Fibroblast of lung (primary cell): ENCODE measurements at places on chromosomes 6 and 20. TPM values are rescaled to one million over a fixed set of nuclear protein-coding genes. Genes with fewer than 3 reads are reported as not detected.

RAD21L1 gene
- 0.10 and 0.16 TPM in 2 replicates for polyA plus RNA-seq

FOXS1 gene
- not detected in 2 replicates for polyA plus RNA-seq

PAK5 gene
- polyA plus RNA-seq, result not detected in 2 replicates

OR2B2 gene
- not detected in 2 replicates for polyA plus RNA-seq

PRKN gene
- polyA plus RNA-seq, result 0.43 and 0.70 TPM in 2 replicates

DNA sequence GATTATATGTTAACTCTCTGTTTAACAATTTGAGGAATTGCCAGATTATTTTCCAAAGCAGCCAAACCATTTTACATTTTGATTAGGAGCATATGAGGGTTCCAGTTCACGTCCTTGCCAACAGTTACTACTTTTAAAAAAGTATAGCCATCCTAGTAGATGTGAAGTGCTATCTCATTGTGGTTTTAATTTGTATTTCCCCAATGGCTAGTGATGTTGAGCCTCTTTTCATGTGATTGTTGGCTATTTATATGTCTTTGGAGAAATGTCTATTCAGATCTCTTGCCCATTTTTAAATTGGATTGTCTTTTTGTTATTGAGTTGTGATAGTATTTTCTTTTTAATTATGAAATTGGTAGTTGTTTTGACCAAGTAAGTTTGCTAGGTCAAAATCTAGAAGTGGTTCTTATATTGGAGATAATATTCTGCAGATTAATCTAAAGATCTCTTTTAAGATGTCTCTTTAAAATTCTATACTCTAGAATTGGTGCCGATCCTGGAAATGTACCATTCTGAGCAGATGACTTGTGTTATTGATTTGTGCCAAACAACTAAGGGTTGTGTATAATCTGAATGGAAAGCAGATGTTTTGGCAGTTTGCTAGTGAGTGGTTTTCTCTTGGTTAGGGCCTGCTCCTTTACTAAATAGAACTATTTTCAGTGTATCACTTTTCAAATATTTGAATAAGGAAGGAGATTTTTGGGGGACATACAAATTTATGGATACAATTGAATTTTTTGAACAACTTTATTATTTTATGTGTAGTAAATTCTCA is 99.5 kb downstream of the CDKAL1 start:
- no peak for DNase-seq

DNA sequence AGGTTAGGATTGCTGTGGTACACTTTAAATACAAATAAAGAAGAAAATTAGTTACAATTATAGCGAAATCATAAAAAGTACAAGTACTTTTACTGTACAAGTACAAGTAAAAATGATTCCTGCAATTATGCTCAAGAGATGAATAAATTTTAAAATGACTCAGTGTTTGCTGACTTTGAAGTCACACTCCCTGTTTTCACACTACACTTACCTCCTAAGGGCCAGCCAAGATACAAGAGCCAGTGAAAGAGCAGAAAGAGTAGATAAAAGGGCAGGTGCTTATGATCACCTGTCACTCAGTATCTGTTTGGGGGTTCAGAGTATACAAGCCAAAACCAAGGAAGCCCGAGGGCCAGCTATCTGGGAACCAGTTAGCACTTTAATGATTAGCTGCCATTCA is 41.0 kb upstream of the COL21A1 start:
- DNase-seq, result no peak

- no peak for DNase-seq
Measured at GRCh38 chr6:26520237-26520849, 17.8 kb upstream of the HMGN4 start.

DNA sequence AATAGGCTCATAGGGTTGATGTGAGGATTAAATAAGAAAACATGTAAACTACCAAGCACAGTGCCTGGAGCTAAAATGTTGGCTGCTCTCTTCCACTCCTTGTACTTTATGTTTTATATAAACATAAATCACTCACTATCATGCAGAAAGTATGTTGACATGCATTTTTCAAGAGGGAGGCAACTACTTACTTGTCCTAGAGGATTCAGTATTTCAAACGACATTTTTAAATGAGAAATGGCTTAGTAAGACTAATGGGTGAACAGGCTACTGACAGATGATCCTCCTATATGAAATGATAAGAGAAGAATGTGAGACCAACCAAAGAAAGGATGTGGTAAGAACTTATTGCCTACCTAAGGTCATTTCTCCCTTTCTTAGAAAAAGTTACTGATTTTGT is 21.0 kb downstream of the LATS1 start:
- peak; percentile 41 for DNase-seq

DNA sequence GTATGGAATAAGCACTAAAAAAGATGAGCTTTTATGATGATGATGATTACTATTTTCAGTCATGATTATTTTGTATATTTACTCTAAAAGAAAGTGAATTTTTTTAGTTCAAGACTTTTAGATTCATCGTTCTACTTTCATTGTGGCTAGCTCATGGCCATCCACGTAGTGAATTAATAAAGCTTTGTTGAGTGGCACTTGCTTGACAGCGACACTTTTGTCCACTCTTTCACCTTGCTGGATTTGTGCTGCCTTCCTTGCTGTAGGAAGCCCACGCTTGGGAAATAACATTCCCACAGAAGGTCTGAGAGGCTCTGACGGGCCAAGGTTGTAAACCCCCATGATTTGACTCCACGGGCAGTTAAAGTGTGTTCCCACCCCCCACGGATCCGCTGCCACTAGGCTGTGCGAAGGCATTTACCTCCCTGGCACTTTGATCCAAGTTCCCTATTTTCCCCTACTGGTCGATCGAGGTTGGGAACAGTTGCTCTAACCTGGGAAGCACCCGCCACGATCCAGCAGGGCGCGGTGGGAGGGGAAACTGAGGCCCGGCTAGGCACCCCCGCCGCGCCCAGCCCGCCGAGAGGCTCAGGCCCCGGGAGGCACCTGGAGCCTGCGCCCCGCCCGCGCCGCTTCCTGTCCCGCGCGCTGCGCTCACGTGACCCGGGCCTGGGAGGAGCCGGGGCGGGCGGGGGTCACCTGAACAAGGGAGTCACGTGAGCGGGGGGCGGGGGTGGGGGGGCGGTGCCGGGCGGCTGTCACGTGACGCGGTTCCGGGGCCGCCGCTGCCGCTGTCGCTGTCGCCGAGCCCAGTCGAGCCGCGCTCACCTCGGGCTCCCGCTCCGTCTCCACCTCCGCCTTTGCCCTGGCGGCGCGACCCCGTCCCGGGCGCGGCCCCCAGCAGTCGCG is at the start of gene IGF2R:
TSS of gene IGF2R (plus strand) at position 788 of the 909 bp plus-strand sequence. CDS start 165 bp downstream, outside the sequence.
- DNase-seq, result peak; percentile 88

DNA sequence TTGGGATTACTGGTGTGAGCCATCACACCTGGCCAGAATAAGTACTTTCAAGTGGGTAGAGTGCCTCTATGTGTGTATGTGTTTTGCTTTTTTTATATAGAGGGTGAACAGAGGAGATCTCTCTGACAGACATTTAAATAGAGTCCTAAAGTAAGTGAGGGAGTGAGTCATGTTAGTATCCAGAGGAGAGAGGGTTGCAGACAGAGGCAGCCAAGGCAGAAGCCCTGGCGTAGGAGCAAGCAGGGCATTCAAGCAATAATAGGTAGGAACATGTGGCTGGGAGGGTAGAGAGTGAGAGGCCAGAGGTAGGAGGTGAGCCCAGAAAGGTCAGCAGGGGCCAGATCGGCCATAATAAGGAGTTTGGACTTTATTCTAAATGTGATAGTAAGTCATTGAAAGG is 48.9 kb downstream of the PHF20 start:
- peak; percentile 25 for DNase-seq

- DNase-seq, result no peak
Measured at GRCh38 chr6:153634416-153634815, 404.6 kb upstream of the OPRM1 start.

DNA sequence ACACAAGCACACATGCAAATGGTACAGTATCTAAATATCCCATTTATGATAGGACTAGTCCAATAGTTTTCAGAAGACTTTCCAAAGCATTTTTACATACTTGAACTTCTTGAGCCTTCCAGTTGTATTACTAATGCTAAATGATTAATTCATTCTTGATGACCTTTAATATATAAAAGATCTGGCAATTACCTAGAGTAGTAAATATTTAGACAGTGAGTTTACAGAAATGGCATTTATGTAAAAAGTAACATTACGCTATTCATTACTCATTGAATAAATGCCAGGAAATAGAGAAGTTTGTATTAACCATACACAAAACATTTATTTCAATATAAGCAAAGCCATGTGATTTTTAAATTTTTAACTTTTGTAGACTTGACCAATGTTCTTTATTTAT is 158.8 kb downstream of the DST start:
- DNase-seq, result peak; percentile 74

DNA sequence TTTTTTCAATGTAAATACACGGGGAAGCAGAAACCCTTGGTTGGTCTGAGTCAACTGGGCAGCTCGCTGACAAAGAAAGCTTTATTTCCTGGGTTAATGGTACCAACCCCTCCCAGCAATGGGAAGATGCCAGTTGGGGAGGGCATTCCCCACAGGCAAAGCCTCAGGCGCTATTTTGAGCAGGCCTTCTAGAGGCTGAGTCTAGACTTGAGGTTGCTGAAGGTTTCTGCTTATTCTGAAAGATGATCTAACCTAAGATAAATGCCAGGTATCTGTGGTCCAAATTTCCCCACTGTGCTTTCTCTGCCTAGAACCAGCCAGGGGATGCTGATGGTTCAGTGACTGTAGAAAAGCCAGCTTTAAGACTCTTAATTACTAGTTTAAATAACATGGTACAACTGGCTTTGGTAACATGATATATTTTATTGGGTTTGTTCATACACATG is 172.5 kb upstream of the JARID2 start:
- DNase-seq, result no peak

GRCh38 chr20:61561111-61561830 is 309.2 kb downstream of the CDH4 start:
- DNase-seq, result no peak

DNA sequence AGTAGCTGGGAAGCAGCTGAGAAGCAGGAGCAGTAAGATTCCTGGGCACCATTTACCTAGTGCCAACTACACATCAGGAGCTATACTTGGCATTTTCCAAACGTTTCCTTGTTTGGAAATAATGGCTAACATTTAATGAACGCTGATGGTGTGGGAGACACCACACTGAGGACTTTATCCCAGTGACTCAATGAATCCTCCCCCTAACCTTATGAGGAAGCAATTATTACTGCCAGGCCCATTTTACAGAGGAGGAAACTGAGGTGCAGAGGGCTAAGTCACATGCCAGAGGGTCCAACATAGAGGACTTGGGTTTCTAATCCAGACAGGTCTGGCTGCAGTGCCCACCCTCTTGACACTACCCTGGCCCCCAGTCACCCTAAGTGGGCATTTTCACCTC is 6.1 kb downstream of the PTGIS start:
- no peak for DNase-seq
